ENCODE measurements at places on chromosomes 16 and 17. TPM values are rescaled to one million over a fixed set of nuclear protein-coding genes. Genes with fewer than 3 reads are reported as not detected.

TMEM220 gene
- 10.0 TPM for polyA plus RNA-seq

FN3KRP gene
- polyA plus RNA-seq = 39.9 TPM

CPHXL2 gene
- polyA plus RNA-seq = not detected

HSD11B2 gene
- polyA plus RNA-seq = 54.9 TPM

CMTM2 gene
- polyA plus RNA-seq = 0.96 TPM

SLC4A1 gene
- 10.3 TPM for polyA plus RNA-seq

ATAD5 gene
- polyA plus RNA-seq = 6.5 TPM

KCNJ12 gene
- polyA plus RNA-seq = 5.3 TPM

PRDM7 gene
- 0.11 TPM for polyA plus RNA-seq

HS3ST3B1 gene
- 25.7 TPM for polyA plus RNA-seq

CHST5 gene
- polyA plus RNA-seq = 0.78 TPM

OXLD1 gene
- 13.3 TPM for polyA plus RNA-seq

FOXC2 gene
- polyA plus RNA-seq = 35.0 TPM

OTOP2 gene
- not detected for polyA plus RNA-seq

SMPD3 gene
- polyA plus RNA-seq = 0.97 TPM

G6PC1 gene
- polyA plus RNA-seq = 4.3 TPM

ZBTB4 gene
- 38.0 TPM for polyA plus RNA-seq

CCL1 gene
- polyA plus RNA-seq = not detected

C17orf78 gene
- polyA plus RNA-seq = 0.23 TPM

PHB1 gene
- polyA plus RNA-seq = 291 TPM

FBXO39 gene
- 0.14 TPM for polyA plus RNA-seq

LUC7L3 gene
- polyA plus RNA-seq = 678 TPM

METTL2A gene
- polyA plus RNA-seq = 19.0 TPM

ASPHD1 gene
- 0.54 TPM for polyA plus RNA-seq

RETREG3 gene
- polyA plus RNA-seq = 43.3 TPM

SMURF2 gene
- 39.6 TPM for polyA plus RNA-seq

AOC2 gene
- polyA plus RNA-seq = 0.80 TPM

CD300H gene
- not detected for polyA plus RNA-seq

CFAP119 gene
- polyA plus RNA-seq = 7.9 TPM

TPSAB1 gene
- not detected for polyA plus RNA-seq

GCGR gene
- polyA plus RNA-seq = 5.7 TPM

KRTAP2-2 gene
- polyA plus RNA-seq = not detected

NGFR gene
- polyA plus RNA-seq = 4.7 TPM

TMEM92 gene
- 1.6 TPM for polyA plus RNA-seq

MPG gene
- polyA plus RNA-seq = 16.1 TPM

C1QTNF1 gene
- polyA plus RNA-seq = 1.5 TPM

BCO1 gene
- 2.5 TPM for polyA plus RNA-seq

KRT38 gene
- not detected for polyA plus RNA-seq

ACBD4 gene
- polyA plus RNA-seq = 10.5 TPM
